Nasal cavity respiratory epithelium epithelial cell of viscerocranial mucosa (primary cell): ENCODE measurements at places on chromosomes 2 and 18. TPM values are rescaled to one million over a fixed set of nuclear protein-coding genes. Genes with fewer than 3 reads are reported as not detected.

Gene BCL11A
- 2.1 and 14.9 TPM in 2 replicates for total RNA-seq

Gene ATOH8
- 0.07 TPM in 1 of 2 replicates, not detected in the other for total RNA-seq

Gene SPC25
- not detected in 2 replicates for total RNA-seq

Gene POMC
- 0.07 TPM in 1 of 2 replicates, not detected in the other for total RNA-seq

Gene RAD51AP2
- 0.34 and 0.57 TPM in 2 replicates for total RNA-seq

Gene FSIP2
- total RNA-seq, result under 0.01 and 1.00 TPM in 2 replicates

Gene AKAIN1
- total RNA-seq, result not detected in 2 replicates

Gene STARD6
- 0.34 TPM in 1 of 2 replicates, not detected in the other for total RNA-seq

Gene RNF138
- 28.8 and 30.1 TPM in 2 replicates for total RNA-seq

Gene FOXD4L1
- under 0.01 and 0.21 TPM in 2 replicates for total RNA-seq

Gene HAAO
- total RNA-seq, result 0.50 TPM in 1 of 2 replicates, not detected in the other

Gene KYNU
- 11.6 and 61.0 TPM in 2 replicates for total RNA-seq

Gene KCNJ3
- total RNA-seq, result not detected in 2 replicates

Gene POTEE
- total RNA-seq, result under 0.01 TPM in 1 of 2 replicates, not detected in the other

Gene AGXT
- total RNA-seq, result not detected in 2 replicates

Gene METTL8
- total RNA-seq, result 31.8 and 43.6 TPM in 2 replicates

Gene DNAJC5G
- not detected in 2 replicates for total RNA-seq

Gene RIT2
- total RNA-seq, result not detected in 2 replicates

Gene TLX2
- total RNA-seq, result not detected in 2 replicates

Gene HOXD9
- not detected in 2 replicates for total RNA-seq

Gene GDF7
- total RNA-seq, result under 0.01 TPM in 2 replicates

Gene CCDC102B
- total RNA-seq, result 1.2 and 1.4 TPM in 2 replicates

Gene KLHL30
- 0.34 and 0.36 TPM in 2 replicates for total RNA-seq

Gene NIFK
- total RNA-seq, result 84.4 and 89.5 TPM in 2 replicates

Gene ZNF516
- 22.9 and 49.8 TPM in 2 replicates for total RNA-seq

Gene SGO2
- 0.68 and 1.3 TPM in 2 replicates for total RNA-seq

Gene MC2R
- not detected in 2 replicates for total RNA-seq

Gene DLX1
- 0.14 and 0.68 TPM in 2 replicates for total RNA-seq

Gene NAT8
- total RNA-seq, result not detected in 2 replicates

Gene FARSB
- total RNA-seq, result 22.6 and 23.2 TPM in 2 replicates

Gene LIPG
- total RNA-seq, result 23.2 and 29.5 TPM in 2 replicates
